ENCODE measurements at places on chromosomes 7 and 10. TPM values are rescaled to one million over a fixed set of nuclear protein-coding genes. Genes with fewer than 3 reads are reported as not detected.

DNA sequence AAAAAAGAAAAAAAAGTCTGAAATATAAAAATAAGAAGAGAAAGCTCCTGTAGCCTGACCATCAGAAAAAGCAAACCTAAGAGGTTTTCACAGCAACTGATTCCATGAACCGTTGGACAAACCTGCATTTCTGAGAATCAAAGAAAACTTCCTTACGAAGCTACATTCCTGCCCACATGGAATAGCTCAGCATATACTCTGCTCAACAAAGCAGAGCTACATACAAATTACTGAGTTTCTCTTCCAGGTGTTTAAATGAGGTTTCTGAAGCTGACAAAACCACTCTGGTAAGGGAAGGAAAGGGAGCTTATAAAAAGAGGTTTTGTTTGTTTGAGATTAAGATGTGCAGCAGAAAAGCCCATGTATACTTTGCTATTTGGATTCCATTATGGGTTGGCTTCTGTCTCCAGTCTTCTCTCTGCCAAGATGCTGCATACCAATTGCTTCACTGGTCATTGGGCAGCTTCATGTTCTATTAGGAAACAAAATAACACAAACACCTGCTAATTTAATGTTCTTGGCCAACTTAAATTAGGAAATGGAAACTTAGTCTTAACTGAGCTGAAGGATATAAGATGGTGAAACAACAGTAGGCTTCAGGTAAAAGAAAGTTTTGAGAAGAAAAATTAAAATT, 314.1 kb downstream of the LRRTM3 start:
- DNase-seq = no peak

CBLL1 gene
- total RNA-seq = 23.7 TPM

SLC26A5 gene
- total RNA-seq = not detected

DNA sequence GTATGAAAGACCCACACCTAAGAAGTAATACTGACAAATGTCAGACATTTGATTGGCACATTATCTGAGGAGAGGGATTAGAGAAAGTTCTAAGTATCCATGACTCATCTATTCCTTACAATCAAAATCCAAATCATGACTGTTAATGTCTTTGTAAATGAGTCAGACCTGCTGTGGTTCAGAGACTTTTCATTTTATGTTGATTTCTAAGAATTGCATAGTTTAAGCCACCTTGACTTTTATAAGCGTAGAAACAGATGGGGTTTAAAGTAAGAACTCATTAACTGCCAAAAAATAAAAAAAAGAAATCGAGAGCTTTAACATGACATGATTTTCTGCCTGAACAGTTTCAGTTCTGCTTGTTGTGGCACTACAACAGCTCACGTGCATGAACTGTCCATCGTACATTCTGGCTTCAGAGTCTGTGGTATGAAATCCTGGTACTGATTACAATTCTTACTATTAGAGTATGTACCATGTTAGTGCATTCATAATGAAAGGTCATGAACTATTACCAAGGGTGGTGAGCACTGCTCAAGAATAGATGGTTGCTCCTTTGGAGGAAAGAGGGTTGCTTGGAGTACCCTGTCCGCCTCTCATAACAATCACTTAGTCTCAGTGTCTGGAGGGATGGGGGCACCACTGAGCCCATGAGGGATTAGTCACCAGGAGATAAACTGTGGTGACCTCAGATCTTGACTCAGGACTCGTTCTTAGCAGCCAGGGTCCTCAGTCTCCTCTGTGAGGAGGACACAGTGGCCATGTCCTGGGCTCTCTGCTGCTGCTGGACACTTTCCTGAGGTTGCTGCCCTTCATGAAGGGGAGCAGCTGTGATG, 42.2 kb downstream of the ACSM6 start:
- no peak for DNase-seq

GRCh38 chr7:116710764-116711452, 38.9 kb downstream of the MET start:
- DNase-seq = peak; percentile 47

DNA sequence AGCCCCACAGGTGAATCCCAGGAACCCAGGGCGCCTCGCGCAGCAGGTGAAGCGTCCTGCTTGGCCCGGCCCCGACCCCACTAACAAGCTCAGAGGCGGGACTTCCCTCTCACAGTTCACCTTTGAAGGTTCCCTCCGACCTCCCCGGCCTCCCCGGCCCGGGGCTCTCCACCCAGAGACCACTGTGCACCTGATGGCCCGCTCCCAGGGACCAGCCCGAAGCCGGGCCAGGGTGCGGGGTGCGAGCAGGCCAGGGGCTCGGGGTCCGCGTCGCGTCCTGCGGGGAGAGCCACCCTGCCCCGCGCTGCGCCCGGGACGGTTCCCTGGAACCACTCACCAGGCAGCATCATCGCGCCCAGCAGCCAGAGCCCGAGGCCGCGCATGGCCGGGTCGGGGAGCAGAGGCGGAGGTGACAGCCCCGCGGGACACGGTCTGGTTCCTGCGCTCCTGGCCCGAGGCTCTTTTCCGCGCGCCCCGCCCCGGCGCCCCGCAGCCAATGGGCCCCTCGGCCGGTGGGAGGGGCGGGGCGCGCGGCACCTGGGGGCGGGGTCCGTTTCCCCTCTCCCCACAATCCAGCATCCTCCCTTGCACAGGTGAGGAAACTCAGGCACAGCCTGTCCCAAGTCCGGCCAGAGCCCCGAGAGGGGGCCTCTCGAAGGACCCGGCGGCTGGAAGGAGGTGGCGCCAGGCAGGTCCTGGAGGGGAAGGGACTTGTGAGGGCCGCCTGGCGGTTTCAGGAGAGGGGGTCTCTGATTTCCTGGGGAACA, at the start of gene ADAM8:
ADAM8 (minus strand) TSS at position 434 of the 767 bp plus-strand sequence; CDS start at position 383, 51 bp downstream.
- peak; percentile 78 for DNase-seq

ACTL6B gene
- total RNA-seq = not detected

PSPH gene
- total RNA-seq = 53.1 TPM

- no peak for DNase-seq
Measured at GRCh38 chr7:54798530-54798929, 39.5 kb upstream of the SEC61G start.

CYP3A4 gene
- total RNA-seq = 23.5 TPM

GRCh38 chr7:444606-445005, 75.0 kb downstream of the PDGFA start:
- DNase-seq = peak; percentile 75

GRCh38 chr7:130781346-130781745, 47.3 kb upstream of the KLF14 start:
- DNase-seq = no peak

DNA sequence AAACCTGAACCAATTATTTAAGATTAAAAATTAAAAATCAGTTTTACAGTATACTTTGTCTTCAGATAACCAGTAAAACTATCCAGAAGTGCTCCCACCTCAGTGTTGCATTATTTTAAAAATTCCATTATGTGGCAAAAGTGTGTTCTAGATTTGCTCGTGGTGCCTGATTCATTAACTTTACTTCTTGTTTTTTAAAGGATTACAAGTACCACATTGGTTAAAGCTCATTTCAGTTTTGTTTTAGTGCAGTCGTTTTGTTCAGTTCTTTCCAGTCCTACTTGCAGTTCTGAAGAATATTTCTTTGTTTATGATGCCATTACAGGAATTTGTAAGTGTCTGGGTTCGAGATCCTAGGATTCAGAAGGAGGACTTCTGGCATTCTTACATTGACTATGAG, 69.0 kb downstream of the SNX10 start:
- DNase-seq = no peak

ARF5 gene
- total RNA-seq = 60.5 TPM

COL28A1 gene
- total RNA-seq = 0.58 TPM

- no peak for DNase-seq
Measured at GRCh38 chr10:70466951-70467350, 11.6 kb upstream of the PALD1 start.

GRCh38 chr10:92350411-92350810, 59.4 kb downstream of the MARCHF5 start:
- DNase-seq = no peak

GRCh38 chr7:100685049-100685605, 8.9 kb downstream of the GIGYF1 start:
- DNase-seq = no peak

DNA sequence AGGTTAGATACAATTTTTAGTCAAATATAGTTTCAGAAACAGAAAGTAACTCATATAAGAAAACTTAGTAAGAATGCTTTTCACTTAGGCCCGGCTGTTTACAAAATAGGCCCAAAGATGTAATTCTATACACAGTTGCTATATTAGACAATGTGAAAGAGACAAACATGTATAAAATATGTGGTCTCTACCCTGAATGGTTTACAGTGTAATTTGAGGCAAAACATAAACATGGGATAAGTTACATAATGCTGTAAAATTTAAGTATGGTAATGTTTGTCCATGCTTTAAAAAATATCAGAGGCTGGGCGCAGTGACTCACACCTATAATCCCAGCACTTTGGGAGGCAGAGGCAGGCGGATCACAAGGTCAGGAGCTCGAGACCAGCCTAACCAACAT, 18.7 kb downstream of the KRIT1 start:
- DNase-seq = no peak

DNA sequence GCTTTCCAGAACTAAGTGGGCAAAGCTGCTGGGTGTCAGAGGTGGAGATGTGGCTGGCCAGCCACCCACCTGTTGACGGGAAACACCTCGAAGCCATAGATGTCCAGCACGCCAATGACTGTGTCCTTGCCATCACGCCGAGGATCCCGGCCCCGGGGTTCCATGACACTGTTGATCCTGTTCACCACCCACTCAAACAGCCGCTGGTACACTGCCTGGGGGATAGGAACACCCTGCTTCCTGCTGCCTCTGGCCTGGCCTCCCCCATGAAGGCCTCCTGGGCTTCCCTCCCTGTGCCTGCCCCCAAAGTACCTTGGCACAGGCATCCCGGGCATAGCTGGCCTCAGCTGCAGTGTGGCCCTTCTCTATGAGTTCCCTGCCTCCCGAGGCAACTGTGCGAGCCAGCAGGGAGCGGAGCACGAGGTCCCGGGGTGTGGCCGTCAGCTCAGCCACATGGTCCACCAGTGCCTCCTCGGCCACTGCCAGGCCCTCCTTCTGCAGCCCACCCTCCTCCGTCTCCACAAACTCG, 8.2 kb downstream of the MYO1G start:
- DNase-seq = no peak

ADIRF gene
- 75.9 TPM for total RNA-seq

EBLN1 gene
- not detected for total RNA-seq

GRCh38 chr10:62233356-62234076, 35.1 kb downstream of the RTKN2 start:
- no peak for DNase-seq

GRCh38 chr7:151628846-151629604, 109.3 kb upstream of the RHEB start:
- DNase-seq = no peak

HTR5A gene
- total RNA-seq = not detected

GRCh38 chr10:62243647-62243997, 25.0 kb downstream of the RTKN2 start:
- no peak for DNase-seq

C10orf95 gene
- not detected for total RNA-seq

GRCh38 chr7:124618871-124619270, 146.7 kb downstream of the GPR37 start:
- no peak for DNase-seq

DNA sequence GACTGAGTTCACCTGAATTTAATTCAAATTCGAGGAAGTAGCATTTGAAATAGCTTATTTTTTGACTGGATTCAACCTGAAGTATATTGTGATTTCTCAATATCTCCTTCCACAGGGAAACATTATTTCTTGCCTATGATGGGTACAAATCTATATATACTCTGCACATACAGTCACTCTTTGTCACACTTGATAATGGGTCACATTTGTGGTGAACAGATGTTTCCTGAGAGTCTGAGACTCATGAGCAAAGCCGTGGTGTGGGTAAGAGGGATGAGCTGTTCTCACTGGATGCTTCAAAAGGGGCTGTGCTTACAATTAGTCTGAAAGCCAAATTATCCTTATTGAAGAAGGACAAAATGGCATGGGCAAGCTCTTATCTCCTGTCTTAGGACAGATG, 18.0 kb upstream of the TBXAS1 start:
- no peak for DNase-seq
